Fibroblast of villous mesenchyme (primary cell): ENCODE measurements at places on chromosomes 16 and 17.
A peak's percentile ranks its signal among the peaks of the same experiment; 100 is the strongest.

DNA sequence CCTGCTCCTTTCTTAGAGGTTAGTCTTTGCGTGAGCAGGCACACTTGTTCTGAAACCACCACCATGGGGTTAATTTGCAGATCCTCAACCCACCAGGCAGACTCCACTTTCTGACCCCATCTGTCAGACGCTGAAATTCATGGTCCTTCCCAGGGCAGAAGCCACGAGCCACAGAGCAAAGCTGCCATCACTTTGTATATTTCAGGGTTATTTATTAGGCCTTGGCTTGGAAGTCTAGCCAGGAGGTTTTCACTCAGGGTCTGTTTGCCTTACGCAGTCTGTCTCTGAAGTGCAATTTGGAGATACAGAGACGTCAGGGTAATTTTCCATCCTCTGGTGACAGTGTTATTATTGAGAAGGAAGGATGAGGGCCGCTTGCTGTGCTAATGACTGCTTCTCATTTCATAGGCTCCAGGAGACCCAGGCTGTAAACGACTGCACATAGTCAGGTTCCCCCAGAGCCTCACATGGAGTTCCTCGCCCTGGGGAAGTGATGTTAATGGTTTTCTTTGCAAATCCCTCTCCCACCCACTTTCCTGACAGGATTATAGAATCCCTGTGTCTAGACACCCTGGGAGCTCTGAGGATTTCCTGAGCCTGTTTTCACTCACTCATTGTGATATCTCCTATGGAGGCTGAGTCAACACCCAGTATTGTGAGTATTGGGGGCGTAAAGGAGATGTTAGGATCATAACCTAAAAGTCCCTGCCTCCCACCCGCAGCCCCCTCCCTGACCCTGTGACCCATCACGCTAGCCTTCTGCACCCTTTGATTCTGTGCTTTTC lies 269.0 kb downstream of the ABCC12 start:
- DNase-seq, result peak; percentile 37

GRCh38 chr17:49498029-49498615 lies 3.0 kb downstream of the NGFR start:
- no peak for DNase-seq

GRCh38 chr16:59880611-59881010 lies 1146.5 kb upstream of the GOT2 start:
- DNase-seq, result no peak

GRCh38 chr17:32277284-32277683 lies 11.7 kb downstream of the RHBDL3 start:
- DNase-seq, result peak; percentile 42

DNA sequence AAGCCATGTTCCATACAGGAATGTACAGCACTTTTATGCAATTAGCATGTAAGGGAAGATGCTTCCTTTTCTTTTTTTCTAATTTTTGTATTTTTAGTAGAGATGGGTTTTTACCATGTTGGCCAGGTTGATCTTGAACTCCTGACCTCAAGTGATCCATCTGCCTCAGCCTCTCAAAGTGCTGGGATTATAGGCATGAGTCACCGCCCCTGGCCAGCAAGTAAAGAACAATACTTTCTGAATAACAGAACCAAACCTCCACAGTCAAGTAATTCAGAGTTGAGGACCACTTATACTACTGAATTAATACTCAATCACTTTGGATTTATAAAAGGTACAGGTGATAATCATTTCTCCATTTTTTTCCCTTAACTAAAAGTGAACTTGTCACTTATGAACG lies 13.0 kb downstream of the C16orf87 start:
- peak; percentile 33 for DNase-seq

DNA sequence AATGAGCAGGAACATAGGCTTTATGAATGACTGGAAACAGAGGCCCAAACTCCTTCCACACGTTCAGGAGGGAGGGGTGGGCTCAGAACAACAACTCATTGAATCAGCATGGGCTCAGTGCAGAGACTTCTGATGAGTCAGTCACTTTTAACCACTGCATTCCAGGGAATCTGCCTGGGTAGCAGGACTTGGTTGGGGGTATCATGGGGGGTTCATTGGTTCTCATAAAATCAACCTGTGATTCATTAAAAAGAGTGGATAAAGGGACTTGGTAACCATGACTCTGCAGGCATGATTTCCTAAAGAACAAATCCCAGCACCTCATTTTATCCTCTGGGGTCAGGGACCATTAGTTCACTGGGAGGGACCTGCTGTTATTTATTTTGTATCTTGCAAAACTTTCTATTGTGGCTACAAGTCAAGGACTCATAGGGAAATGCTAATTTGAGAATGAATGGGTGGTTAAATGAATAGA lies 13.8 kb downstream of the ITGB3 start:
- peak; percentile 69 for DNase-seq

- DNase-seq, result no peak
Measured at GRCh38 chr17:36459601-36460000, 26.9 kb upstream of the ZNHIT3 start.

GRCh38 chr17:9271989-9272388 lies 250.7 kb downstream of the NTN1 start:
- DNase-seq, result no peak

DNA sequence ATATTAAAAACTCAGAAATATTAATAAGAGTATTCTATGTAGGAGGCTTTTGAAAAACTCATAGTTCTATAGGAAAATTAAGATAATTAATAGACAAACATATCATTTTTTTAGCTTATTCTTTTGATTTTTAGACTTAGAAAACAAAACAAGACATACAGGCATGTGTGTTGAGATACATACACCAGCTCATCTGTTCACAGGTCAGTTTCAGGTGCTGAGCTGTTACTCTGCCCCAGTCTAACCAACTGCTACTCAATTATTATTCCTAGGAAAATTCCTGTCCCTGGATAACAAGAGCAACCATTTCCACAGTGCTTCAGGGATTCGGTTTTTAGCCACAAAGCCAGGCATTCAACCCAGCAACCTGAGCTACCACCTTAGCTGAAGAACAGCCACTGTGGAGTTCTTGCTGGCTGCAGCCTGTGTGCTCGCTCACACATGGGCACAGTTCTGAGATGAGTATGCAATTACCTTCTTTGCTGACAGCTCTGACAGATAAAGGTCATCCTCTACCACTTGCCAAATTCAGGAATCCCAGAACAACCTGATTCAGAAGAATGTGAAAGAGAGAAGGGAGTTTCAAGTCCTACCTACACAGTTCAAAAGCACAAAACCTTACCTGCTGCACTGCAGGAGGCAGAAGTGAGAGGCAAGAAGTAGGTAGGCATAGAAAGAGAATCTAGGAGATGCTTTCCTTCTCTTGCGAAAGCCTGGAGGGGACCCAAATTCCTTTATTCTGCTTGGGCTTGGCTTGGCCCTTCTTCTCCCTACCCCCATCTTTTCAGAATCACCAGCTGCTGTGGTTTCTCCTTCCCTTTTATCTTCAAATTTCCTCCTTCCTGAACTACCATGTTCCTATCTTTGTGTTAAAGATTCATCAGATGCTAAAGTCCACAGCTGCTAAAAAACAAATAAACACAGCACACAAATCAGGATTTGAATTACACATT lies 62.7 kb downstream of the TEX2 start:
- DNase-seq, result peak; percentile 51

- DNase-seq, result no peak
Measured at GRCh38 chr17:81707725-81708646, 4.1 kb upstream of the SLC25A10 start.

GRCh38 chr17:34154961-34155730 lies 99.9 kb upstream of the CCL2 start:
- DNase-seq, result no peak

DNA sequence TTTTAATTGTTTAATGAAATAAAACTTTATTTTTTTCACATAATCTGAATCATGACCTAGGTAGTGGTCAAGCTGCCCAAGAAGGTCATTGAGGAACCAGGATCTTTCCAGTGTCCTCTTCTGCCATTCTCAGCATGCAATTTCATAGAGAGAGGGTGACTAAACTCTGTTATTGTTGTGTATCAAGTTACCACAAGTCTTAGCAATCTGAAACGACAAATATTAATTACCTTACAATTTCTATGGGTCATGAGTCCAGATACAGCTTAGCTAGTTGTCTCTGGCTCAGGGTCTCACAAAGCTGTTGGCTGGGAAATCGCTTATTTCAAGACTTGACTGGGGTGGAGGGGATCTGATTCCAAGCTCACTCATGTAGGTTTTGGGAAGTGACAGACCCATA lies 37.6 kb downstream of the FTO start:
- no peak for DNase-seq

- DNase-seq, result no peak
Measured at GRCh38 chr17:5892921-5893675, 177.1 kb upstream of the WSCD1 start.

DNA sequence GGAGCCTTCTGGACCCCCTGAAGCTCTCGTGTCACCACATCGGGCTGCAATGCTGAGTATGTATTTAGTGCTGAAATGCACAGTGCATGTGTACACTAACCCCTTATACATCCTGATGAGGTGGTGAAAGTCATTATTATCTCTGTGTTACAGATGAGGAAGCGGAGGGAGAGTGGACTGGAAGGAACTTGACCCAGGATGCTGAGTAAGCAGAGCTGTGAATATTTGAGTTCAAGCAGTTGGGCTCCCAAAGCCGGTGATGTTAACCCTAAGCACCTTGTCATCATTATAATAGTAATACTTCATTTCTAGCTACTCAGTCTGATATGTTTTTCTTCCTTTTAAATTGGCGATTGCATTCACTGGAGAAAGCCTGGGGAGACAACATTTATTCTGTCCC lies 25.9 kb upstream of the NKD1 start:
- no peak for DNase-seq

- no peak for DNase-seq
Measured at GRCh38 chr17:79803997-79804855, 7.3 kb upstream of the CBX8 start.

- no peak for DNase-seq
Measured at GRCh38 chr16:491220-491919, 36.1 kb upstream of the CAPN15 start.

- no peak for DNase-seq
Measured at GRCh38 chr17:40190197-40191021, 13.1 kb downstream of the RAPGEFL1 start.

DNA sequence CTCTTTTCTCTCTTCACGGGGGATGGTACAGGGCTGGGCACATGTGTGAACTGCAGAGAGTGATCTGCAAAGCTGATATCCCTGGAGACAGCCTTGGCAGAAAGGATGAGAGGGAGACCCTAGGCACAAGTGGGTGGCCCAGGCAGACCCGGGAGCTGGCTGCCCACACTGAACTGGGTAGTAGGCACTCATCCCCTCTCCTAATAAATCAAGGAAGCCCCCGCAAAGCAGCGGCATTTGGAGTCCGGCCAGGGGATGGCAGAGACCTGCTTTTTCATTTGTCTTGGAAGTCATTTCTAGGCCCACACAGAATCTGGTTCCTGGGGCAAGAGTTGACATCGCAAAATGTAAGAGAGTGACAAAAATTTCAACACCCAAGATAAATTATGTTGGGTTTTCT lies 3.0 kb upstream of the TFAP4 start:
- DNase-seq, result no peak

DNA sequence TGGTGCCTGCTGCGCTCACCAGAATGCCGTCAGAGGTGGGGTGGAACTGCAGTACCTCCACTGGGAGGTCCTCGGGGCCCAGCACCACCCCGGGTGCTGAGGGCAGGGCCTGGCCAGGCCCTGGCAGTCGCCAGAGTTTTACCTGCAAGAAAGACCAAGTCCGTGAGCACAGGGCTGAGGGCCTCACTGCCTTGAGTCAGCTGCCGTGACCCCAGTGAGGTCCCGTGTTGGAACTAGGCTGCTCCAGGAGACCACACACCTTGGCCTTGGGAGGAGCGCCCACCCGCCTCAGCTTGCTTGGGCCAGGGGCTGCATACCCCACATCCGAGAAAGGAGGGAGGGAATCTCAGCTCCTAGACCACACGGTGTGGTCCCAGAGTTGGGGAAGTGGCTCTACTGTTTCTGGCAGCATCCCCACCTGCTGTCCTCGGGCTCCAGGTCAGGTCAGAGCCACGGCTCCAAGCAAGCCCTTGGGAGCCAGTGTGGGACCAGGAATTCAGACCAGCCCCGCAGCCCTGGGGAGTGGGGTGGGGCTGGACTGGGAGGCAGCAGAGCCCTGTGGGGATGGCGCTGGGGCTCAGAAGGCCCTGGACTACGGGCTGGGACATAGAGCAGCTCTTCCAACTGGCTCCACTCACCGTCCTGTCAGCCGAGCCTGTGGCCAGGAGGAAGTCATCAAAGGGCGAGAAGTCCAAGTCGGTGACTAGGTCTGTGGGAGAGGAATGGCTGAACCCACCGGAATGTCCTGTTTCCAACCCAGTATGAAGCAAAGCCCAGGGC lies 8.7 kb downstream of the CORO7 start:
- DNase-seq, result peak; percentile 63

DNA sequence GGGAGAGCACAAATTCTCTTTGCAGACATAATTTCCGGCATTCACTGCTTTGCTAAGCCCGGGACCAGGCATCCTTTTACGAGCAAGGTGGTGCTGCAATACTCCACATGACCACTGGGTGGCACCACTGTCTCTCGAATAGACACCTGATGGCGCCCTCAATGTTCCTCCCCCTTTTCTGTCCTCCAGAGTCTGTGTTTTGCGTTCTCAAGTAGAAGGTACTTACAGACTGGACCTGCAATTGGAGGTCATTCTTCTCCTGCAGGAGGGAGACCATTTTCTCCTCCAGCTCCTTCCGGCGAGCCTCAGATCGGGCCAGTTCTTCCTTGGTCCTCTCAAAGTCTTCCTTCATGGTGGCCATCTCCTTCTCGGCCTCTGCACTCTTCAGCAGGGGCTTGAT lies 45.2 kb downstream of the MYH13 start:
- DNase-seq, result peak; percentile 80
